ENCODE measurements at places on chromosomes 6 and 20.

GRCh38 chr20:48683467-48684175, 144.2 kb downstream of the PREX1 start:
- no peak for DNase-seq

DNA sequence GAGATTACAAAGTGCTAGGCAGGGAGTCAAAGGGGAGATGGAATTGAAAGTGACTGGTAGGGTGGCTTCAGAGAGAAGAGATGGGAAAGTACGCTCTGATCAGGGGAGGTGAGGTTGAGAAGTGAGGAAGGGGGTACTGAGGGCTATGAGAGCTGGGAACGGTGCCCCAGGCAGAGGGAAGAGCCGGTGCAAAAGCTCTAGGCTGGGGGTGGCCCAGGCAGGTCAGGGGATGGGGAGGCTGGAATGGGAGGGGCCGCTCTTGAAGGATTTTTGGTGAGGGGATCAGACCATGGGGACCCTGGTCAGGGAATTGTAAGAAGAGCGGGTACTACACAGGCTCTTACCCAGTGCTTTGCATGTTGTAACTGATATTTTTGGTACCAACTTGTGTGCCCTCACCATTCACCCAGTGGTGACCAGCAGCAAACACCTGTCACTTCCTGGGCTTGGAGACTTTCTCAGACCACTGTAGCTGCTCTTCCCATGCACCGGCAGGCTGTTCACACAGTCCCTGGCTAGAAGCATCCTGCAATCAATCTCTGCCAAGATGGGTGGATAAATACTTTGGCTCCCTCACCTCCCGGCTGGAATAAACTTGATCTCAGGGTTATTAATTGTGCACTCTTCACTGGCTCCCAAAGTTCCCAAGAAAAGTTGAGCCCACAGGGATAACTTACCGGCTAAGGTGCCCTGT, 24.0 kb downstream of the PCK1 start:
- DNase-seq = no peak

- DNase-seq = no peak
Observed at GRCh38 chr6:168025831-168026710, 28.6 kb downstream of the KIF25 start.

- no peak for DNase-seq
Observed at GRCh38 chr6:83536034-83536646, 23.8 kb downstream of the PRSS35 start.

GRCh38 chr6:97123112-97123511, 159.9 kb downstream of the MMS22L start:
- no peak for DNase-seq

GRCh38 chr20:916125-916799, at the start of gene ANGPT4:
Gene ANGPT4 (minus strand): TSS chr20:916334. CDS start chr20:916214, 120 bp downstream.
- DNase-seq = no peak

DNA sequence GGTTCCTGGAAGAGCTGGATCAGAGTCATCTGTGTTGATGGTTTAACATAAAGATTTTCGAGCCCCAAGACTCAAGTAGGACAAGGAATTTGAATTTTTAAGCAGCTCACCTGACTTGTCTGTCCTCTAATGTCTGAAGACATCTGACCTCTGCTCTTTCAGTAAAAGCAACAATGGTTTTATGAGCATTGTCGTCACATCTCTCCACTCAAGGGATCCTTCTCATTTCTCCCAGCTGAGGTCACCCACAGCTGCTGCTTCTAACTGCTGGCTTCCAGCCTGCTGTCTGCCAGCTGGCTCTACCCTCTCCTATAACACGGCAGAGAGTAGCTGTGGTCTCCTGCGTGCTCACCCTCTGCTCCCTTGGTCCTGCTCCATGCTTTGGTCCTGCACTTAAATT, 24.7 kb upstream of the HDAC2 start:
- DNase-seq = no peak

GRCh38 chr6:93420163-93420795, 920 bp upstream of the EPHA7 start:
- no peak for DNase-seq

DNA sequence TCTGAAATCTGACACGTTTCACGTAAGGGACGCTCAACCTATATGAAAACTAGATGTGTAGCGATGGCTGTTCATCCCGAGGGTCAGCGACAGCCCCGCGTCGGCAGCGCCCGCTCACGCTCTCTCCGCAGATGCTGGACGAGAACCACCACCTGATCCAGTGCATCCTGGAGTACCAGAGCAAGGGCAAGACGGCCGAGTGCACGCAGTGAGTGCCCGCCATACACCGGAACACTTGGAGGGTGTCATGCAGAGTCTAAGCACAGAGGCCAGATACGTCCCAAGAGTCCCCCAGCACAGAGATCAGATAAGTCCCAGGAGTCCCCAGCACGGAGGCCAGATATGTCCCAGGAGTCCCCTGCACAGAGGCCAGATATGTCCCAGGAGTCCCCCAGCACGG, 15.0 kb downstream of the SS18L1 start:
- DNase-seq = no peak

GRCh38 chr6:158648682-158649131, 1.1 kb upstream of the SYTL3 start:
- no peak for DNase-seq

GRCh38 chr6:83867527-83868161, 8.2 kb downstream of the CYB5R4 start:
- DNase-seq = no peak

- no peak for DNase-seq
Observed at GRCh38 chr20:20009784-20010253, 7.3 kb upstream of the NAA20 start.

DNA sequence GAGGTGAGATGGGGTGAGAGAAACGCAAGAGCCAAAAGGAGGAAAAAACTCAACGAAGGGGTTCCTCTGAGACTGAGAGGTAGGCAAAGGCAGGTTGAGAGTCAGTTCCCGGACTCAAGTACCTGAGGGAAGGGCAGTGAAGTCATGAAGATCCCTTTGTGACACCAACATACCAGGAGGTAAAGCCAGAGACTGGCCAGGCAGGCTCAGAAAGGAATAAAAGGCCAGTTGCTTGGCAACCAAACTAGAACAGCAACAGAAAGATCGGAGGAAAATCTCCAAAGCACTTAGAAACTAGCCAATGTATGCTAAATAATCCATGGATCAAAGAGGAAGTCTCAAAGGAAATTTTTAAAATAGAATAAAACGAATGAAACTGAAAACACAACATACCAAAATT, 209.8 kb upstream of the PROKR2 start:
- DNase-seq = no peak

- no peak for DNase-seq
Observed at GRCh38 chr6:21501021-21501354, 92.6 kb upstream of the SOX4 start.

DNA sequence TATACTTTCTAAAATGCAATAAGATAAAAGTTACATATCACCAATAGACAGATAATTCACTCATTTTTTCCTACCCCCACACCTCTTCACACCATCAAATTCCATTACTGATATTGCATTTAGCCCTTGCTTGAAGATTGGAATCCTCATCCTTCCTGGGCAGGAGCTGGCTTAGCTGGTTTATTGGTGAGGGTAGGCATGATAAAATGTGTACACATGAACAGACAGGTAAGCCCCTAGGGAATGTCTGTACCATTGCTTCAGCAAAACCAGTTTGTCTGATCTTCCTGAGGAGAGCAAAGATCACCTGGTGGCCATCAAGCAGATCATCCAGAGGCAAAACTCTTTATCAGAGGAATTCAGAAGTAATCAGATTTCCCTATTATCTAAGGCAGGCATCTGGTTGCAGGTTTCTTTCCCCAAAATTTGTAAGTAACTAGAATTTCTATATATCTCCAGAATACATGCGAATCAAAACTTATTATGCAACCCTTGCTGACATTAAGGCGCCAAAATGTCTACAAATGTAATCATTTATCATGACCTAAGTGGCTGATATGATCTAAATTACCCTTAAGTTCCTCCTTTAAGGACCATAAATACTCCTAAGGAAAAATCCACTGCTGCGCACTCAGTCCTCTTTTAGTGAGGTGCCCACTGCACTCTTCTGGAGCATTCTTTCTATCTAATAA, 6.6 kb upstream of the FABP7 start:
- no peak for DNase-seq

Data from cortex of kidney (tissue), 1 donor.